Activated CD4-positive, CD25-positive, alpha-beta regulatory T cell treated with anti-CD3 and anti-CD28 coated beads, Interleukin-2, amount 50 U/mL, for 24 hours (primary cell): ENCODE measurements at places on chromosomes 4 and X.

DNA sequence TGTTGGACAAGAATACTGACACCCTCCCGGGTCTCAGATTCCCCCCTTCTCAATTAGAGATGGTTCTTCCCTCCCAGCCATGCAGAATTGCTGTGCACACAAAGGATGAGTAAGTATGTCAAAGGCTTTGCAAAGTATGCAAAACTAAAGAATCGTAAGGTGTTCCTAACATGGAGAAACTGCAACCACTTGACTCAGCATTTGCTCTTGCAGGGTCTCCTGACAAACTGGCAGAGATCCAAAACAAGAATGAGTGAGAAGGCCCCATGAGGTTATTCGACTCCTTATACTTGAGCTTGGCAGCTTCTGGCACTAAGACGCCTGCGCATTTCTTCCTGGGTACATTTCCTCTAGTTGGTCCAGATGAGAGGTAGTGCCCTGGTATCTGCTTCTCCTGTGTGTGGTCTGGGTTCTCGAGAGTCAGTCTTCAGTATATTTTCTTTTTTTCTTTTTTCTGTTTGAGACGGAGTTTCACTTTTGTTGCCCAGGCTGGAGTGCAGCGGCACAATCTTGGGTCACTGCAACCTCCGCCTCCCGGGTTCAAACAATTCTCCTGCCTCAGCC, 8.2 kb downstream of the FAM184B start:
- ATAC-seq, result no peak

DNA sequence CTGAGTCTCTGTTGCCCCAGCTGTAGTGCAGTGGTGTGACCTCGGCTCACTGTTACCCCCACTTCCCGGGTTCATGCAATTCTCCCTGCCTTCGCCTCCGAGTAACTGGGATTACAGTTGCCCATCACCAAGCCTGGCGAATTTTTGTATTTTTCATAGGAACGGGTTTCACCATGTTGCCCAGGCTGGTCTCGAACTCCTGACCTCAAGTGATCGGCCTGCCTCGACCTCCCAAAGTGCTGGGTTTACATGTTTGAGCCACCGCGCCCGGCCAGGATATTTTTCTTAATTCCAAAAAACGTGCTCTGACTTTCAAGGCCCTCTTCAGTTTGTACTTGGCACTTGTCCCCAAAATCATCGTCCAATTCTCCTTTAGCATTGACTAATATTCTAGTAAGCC, 129.2 kb upstream of the EPHA5 start:
- no peak for ATAC-seq

- ATAC-seq, result no peak
These were observed 81.1 kb downstream of the MBNL3 start for GRCh38 chrX:132407691-132408090.

- ATAC-seq, result no peak
These were observed 27.7 kb upstream of the MOB1B start for GRCh38 chr4:70874268-70875156.

DNA sequence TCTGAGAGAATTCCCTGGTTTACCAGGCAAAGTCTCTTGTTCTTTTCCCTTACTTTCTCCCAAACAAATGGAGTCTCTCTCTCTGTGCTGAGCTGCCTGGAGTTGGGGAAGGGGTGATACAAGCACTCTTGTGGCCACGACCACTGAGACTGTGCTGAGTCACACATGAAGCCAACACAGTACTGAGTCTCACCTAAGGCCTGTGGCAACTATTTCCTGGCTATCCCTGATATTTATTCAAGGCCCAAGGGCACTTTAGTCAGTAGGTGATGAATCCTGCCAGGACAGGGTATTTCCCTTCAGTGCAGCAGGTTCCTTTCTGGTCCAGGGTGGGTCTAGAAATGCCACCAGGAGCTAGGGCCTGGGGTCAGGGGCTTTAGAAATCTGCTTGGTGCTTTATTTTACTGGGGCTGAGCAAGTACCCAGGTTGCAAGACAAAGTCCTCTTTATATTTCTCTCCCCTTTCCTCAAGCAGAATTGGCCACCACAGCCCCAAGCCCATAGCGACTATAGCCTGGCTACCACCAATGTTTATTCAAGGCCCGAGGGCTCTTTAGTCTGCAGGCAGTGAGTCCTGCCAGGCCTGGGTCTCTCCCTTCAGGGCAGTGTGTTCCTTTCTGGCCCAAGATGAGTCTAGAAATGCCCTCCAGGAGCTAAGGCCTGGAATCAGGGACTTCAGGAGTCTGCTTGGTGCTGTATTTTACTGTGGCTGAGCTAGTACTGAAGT, 10.5 kb downstream of the ARL13A start:
- no peak for ATAC-seq

- ATAC-seq, result no peak
These were observed 39.7 kb downstream of the AKAP4 start for GRCh38 chrX:50161127-50161526.

- ATAC-seq, result no peak
These were observed 27.1 kb upstream of the MAPK10 start for GRCh38 chr4:86386817-86387415.

GRCh38 chrX:21745756-21746155, 12.2 kb downstream of the SMPX start:
- no peak for ATAC-seq

DNA sequence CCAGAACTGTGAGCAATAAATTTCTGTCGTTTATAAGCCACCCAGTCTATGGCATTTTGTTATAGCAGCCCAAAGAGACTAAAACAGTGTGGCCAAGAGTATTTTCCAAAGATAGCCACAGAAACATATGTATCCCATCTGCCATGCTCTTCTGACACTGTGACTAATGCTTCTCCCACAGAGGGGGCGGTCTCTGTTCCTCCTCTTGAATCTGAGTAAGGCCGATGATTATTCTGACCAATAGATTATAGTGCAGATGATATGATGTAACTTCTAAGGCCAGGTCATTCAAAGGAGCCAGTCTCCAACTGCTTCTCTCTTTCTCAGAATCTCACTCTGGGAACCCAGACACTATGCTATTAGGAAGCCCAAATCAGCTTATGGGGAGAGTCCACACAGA, 570.7 kb downstream of the BCOR start:
- no peak for ATAC-seq

DNA sequence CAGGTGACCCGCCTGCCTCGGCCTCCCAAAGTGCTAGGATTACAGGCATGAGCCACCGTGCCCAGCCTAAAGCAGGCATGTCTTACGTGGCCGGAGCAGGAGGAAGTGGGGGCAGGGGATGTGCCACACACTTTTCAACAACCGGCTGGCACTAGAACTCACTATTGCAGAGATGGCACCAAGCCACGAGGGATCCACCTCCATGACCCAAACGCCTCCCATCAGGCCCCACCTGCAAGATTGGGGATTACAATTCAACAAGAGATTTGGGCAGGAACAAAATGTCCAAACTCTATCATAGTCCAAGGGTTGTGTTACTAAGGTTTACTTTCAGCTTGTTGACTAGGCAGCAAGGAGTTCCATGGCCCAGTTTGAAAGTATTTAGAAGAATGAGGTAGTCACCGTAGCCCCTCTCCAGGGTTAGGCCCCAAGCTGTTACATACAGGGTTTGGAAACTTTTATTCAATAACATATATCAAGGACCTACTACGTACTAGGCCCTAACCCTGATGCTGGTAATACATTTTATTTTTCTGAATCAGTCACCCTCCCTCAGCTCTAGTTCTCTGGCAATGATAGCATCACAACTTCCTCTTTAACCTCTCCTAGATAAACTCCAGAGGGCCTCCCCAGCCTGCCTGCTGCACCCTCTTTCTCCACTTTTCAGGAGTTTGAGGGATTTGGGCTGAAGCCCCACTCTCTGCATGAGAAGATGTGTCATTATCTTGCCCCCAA, 18.0 kb upstream of the TBC1D14 start:
- peak; percentile 48 for ATAC-seq

DNA sequence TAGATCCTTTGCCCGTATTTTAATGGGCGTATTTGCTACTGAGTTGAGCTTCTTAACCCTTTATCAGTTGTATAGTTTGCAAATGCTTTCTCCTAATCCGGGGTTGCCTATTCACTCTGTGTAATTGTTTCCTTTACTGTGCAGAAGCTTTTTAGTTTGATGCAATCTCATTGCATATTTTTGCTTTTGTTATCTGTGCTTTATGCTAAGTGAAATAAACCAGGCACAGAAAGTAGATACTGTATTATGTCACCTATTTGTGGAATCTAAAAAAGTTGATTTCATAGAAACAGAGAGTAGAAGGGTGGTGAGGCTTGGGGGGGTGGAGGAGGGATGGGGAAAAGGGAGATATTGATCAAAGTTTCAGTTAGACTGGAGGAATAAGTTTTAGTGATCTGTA, 17.7 kb downstream of the OGT start:
- ATAC-seq, result peak; percentile 67

DNA sequence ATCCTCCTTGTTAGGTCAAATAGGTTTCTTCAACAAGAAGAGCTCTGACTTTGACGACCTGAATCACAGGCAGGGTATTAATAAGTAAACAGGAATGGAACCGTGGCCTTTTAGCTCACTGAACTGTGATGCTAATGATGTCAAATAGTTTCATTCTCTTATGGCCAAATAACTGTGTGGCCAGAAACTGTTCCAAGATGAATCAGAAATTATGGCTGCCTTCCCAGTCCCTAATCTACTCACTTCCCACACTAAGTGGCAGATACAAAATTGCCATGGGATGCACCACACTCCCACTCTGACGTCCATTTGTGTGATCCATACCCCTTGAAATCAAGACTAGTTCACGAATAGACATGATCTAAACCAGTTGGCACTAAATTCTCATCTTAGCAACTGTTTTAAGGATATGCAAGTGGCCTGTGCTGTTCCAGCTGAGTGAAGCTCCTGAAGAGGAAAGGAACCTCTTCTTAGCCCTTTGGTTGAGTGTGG, 455.4 kb downstream of the IL15 start:
- no peak for ATAC-seq

GRCh38 chrX:10754445-10754844, 134.1 kb upstream of the MID1 start:
- ATAC-seq, result no peak

DNA sequence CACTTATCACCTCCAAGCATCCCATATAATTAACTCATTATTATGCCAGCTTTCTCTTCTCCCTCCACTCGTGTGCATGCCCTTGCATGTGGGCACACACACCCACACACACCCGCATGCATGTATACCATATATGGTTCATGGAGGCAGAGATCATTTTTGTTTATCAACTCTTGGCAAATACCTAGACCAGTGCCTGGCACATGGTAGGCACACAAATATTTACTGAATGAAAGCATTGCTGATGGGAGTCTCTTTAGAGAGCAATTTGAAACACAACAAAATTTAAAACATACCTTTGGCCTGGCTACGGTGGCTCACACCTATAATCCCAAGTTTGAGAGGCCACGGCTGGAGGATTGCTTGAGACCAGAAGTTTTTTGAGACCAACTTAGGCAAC, 51.1 kb upstream of the SLC10A4 start:
- ATAC-seq, result no peak
